ENCODE measurements at places on chromosomes 16 and 17.

GRCh38 chr17:82912484-82913089 is 72.8 kb upstream of the ZNF750 start:
- no peak for DNase-seq

GRCh38 chr17:62989501-62989900 is 23.5 kb downstream of the TANC2 start:
- DNase-seq, result no peak

DNA sequence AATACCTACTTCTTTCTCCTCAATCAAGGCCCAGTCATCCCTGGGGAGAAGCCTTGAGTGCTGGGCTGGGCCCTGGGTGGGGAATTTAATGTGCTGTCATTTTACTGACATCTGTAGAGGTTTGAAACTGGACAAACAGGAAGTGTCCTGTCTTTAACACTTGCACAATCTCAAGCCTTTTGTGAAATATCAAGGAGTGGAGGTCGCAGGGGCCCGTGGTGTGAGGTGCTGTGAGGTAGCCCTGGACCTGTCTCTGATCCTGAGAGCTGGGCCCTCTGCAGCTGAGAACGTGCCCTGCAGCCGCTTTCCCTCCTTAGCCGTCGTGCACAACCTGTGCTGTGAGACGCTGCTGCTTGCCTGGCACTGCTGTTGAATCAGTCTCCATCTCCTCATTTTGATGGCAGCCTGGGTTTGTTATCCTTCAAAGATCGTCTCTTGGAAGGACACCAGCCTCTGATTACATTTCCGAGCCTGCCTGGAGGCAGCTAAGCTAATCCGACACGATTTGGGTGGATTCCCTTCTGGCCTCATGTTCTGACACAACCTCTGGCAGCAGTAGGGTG is 29.9 kb downstream of the SMARCE1 start:
- no peak for DNase-seq

- peak; percentile 22 for DNase-seq
Observed at GRCh38 chr17:752620-753219, 656 bp upstream of the GEMIN4 start.

DNA sequence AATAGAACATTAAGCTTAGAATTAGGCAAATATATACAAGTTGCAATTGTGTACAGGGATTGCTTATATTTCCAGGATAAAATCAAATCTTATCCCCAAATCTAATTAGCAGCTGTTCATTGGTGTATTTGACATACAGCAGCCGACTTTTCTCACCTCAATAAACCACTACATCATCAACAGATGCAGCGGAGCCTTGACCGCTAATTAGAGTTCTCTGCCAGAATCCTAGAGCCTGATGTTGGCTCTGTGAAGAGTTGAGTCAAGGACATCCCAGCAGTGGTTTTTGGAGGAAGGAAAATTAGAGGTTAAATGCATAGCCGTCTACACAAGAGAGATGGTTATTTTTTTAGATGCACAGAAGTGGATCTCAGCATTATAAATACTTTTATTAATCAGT is 221.9 kb upstream of the CACNG5 start:
- DNase-seq, result no peak

DNA sequence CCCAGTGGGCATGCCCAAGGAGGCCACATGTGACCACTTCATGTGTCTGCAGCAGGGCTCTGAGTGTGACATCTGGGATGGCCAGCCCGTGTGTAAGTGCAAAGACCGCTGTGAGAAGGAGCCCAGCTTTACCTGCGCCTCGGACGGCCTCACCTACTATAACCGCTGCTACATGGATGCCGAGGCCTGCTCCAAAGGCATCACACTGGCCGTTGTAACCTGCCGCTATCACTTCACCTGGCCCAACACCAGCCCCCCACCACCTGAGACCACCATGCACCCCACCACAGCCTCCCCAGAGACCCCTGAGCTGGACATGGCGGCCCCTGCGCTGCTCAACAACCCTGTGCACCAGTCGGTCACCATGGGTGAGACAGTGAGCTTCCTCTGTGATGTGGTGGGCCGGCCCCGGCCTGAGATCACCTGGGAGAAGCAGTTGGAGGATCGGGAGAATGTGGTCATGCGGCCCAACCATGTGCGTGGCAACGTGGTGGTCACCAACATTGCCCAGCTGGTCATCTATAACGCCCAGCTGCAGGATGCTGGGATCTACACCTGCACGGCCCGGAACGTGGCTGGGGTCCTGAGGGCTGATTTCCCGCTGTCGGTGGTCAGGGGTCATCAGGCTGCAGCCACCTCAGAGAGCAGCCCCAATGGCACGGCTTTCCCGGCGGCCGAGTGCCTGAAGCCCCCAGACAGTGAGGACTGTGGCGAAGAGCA is 4.4 kb downstream of the WFIKKN2 start:
- no peak for DNase-seq

- DNase-seq, result no peak
Observed at GRCh38 chr17:82848022-82848592, 8.3 kb upstream of the ZNF750 start.

DNA sequence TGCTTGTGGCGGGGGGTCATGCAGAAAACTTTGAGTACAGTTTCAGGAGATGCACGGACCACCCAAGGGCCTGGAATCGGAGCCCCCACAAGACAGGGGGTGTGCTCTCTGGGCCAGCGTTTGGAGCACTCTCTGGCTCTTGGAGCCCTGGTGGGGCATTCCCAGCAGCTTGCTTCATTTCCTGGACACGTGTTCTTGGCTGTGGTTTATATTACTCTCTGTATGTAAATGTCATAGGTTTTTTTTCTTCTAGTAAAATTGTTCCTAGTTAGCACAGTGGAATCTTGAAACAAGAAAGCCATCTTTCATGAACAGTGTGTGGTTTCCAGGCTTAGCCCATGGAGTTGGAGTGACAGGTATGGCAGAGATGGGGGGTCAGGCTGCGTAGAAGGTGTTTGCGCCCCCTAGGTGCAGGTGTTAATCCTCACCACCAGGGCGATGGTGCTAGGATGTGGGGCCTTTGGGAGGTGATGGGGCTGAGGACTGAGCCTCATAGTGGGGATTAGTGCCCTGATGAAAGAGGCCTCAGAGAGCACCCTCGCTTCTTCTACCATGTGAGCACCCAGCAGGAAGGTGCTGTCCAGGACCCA is 79.8 kb downstream of the JPH3 start:
- DNase-seq, result no peak

- DNase-seq, result no peak
Observed at GRCh38 chr17:54956791-54957190, 11.7 kb downstream of the COX11 start.

- DNase-seq, result no peak
Observed at GRCh38 chr17:35241520-35241919, 1.4 kb upstream of the SLFN5 start.

- DNase-seq, result no peak
Observed at GRCh38 chr16:17775061-17775460, 304.3 kb upstream of the XYLT1 start.

- no peak for DNase-seq
Observed at GRCh38 chr17:49969134-49969759, at the start of gene DLX4. TSS of gene DLX4 (plus strand) at chr17:49969190. CDS start at chr17:49969469, 279 bp downstream.

GRCh38 chr17:49597928-49598655 is 22.4 kb downstream of the NXPH3 start:
- DNase-seq, result no peak

DNA sequence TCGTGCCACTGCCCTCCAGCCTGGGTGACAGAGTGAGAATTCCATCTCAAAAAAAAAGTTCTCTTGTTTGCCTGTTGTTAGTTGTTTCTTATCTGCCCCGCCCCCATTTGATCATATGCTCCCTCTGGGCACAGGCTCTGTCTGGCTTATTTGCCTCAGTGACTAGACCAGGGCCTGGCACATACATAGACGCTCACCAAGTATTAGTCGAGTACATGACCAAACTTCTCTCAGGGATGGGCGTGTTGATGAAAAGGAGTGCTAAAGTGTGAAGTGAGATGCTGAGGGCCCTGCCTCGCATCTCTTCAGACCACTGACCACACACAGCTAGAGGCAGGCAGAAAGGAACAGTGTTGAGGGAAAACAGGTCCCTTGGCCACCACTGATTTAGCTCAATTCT is 3.3 kb upstream of the HELZ start:
- DNase-seq, result no peak

DNA sequence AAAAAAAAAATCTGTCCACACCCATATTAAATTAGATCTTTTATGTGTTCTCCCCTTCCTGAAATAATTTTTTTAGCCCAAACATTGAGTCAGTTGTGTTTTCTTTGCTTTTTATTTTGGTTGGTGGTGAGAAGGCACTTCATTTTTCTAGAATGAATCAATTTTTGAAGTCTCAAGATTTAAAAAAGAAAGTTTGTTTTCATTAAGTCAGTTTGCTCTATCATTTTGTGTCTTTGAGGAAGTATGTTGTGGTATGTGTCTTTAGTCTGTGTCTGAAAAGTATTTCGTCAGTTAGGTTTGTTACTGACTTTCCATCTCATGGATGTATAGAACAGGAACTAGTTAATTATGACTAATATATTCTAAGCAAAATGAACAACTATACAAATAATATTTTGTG is 3.8 kb downstream of the IGF2BP1 start:
- no peak for DNase-seq

- DNase-seq, result no peak
Observed at GRCh38 chr17:80738020-80738808, 193.6 kb downstream of the RPTOR start.

GRCh38 chr16:57600952-57601580 is 27.4 kb upstream of the ADGRG1 start:
- DNase-seq, result no peak

DNA sequence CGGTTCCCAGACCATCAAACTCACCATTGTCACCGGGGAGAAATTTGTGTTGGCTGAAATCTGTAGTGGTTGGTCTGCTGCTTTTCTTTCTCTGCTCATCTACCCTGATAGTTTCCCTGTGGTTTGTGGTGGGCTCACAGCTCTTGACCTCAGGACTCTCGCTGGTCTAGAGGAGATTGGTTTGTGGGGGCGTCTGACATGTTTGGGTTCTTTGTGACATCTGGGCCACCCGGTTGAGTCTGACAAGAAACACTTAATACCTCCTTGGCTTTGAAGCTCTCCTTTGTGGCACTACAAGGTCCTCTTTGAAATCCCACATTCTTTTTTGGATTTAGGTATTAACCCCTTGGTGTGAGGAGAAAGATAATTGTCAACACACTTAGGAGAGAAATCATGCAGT is 662.0 kb downstream of the WWOX start:
- no peak for DNase-seq

- DNase-seq, result no peak
Observed at GRCh38 chr17:66524877-66525276, 222.5 kb downstream of the PRKCA start.

GRCh38 chr16:1592446-1592845 is 19.4 kb downstream of the IFT140 start:
- no peak for DNase-seq

- no peak for DNase-seq
Observed at GRCh38 chr16:65689726-65690125, 567.9 kb upstream of the CDH11 start.

- no peak for DNase-seq
Observed at GRCh38 chr17:70230850-70231640, 61.7 kb downstream of the KCNJ2 start.

GRCh38 chr17:10172241-10172741 is 26.1 kb downstream of the GAS7 start:
- DNase-seq, result no peak

DNA sequence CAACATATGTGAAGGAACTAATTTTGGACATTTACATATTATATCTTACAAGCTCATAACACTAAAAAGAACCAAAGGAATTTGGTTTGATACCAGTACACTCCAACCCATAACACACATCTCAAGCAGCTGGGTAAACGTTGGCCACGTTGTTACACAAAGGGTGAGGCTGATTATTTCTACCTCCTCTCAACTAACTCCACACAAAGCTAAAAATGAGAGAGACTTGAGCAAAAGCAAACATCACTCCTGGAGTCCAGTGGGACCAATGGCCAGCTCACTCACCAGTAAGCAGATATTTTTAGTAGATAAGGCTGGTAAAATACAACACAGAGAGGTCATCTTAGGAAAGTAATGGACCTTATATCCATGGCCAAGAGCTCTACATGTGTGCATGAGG is 207.6 kb downstream of the MRTFB start:
- DNase-seq, result no peak

DNA sequence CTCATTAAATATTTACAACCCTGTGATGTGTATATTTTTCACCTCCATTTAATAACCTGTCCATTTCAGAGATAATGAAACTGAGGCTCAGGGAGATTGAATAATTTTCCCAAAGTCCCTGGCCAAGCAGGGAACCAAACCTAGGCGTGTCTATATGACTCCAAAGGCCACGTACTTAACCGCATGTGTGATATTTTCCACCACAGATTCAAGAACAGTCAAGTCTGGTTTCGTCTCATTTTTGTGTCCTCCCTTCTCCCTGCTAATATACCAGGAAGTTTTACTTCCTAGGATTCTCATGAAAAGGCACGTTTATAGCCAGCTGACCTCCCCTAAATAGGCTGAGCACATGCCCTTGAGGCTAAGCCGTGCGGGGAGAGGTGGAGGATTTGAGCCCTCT is 15.3 kb downstream of the WFIKKN2 start:
- DNase-seq, result no peak

GRCh38 chr16:84477661-84478060 is 26.8 kb downstream of the MEAK7 start:
- no peak for DNase-seq

DNA sequence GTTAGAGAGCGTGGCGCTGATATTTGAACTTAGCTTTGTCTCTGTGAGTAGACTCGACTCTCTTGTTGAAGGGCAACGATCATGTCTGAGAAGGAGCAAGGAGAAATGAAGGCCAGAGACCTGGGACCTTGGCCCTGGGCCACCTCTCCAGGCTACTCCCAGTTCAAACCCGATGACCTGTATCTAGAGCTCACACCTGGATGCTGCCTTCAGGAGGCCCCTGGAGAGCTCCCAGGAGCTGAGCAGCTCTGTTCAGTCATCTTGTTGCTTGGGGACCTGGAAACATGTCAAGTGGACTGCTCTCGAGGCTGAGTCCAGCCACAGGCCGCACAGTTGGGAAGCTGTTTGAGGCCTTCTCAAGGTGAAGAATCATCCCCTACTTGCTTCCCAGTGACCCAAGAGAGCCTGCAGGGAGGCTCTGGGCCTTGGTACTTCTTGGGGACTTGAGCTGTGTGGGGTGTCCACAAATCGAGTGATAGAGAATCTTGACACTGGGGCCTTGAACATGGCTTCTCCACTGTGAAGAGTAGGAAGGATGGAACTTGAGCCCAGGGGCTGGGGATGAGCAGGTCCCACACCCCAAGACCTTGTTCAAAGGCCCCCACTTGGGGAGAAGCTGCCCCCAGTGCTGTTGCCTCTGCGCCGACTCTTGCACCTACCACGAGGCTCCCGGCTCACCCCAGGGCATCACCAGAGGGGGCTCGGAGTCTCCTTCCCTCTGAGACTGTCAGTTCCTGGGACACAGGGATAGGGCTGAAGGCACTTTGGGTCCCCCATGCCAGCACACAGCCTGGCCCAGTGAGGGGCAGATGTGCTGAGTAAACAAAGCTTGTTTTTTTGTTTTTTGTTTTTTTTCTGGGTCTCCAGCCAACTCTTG is 112.1 kb downstream of the IRX5 start:
- no peak for DNase-seq

- DNase-seq, result no peak
Observed at GRCh38 chr17:43337684-43338428, 60.9 kb upstream of the ARL4D start.

GRCh38 chr16:83973581-83974385 is 5.7 kb downstream of the NECAB2 start:
- no peak for DNase-seq

GRCh38 chr17:43176119-43176570 is 5.1 kb downstream of the NBR1 start:
- no peak for DNase-seq

GRCh38 chr17:74210191-74211140 is 2.9 kb upstream of the TTYH2 start:
- DNase-seq, result no peak

GRCh38 chr17:20291853-20292252 is 175.5 kb downstream of the LGALS9B start:
- DNase-seq, result no peak

GRCh38 chr17:65559461-65559803 is 2.0 kb downstream of the AXIN2 start:
- no peak for DNase-seq

Measured in retinal pigment epithelial cell (primary cell).